ENCODE measurements at places on chromosomes 16 and 17.

GRCh38 chr17:21454441-21454840, 78.3 kb downstream of the KCNJ12 start:
- no peak for DNase-seq

GRCh38 chr16:72978212-72978611, 69.7 kb downstream of the ZFHX3 start:
- DNase-seq, result no peak

- DNase-seq, result no peak
These were observed 20.2 kb upstream of the NCBP3 start for GRCh38 chr17:3866276-3866675.

DNA sequence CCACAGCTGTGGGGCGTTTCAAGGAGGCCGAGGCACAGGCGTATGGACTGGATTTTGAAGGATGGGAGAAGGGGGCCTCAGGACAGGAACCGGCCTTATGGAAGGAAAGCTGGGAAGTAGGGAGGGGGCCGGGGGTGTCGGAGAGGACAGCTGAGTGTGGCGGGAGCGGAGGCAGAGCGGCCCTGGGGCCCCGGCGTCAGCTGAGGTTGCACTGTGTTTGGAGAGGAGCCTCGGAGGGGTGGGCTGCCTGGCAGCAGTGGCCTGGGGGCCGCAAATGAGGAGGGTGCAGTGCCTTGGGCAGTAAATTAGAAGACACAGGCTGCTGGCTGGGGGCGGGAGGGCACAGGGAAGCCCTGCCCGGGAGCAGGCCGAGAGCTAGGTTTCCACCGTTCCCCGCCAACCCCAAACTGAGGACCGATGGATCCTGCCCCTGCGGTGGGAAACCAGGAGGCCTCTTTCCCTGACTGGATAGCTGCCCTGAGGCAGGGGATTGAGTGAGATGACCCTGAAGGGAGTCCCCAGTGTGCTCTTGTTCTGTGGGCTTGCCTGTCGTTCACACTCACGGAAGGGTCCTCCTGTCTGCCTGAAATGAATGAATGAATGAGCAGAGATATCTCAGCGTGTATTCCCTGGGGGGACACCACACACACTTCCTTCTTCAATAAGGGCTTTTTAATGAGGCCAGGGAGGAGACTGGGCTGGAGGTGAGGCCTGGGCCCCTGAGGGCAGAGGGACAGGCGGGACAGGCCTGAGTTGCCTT, 18.4 kb downstream of the FOXJ1 start:
- DNase-seq, result no peak

GRCh38 chr16:492211-492875, 35.2 kb upstream of the CAPN15 start:
- DNase-seq, result no peak

GRCh38 chr17:28345419-28346198, 10.0 kb downstream of the TNFAIP1 start:
- no peak for DNase-seq

- DNase-seq, result no peak
These were observed 549.3 kb upstream of the PSMD7 start for GRCh38 chr16:73747328-73747727.

- DNase-seq, result no peak
These were observed 26.3 kb downstream of the COPRS start for GRCh38 chr17:31832746-31833145.

DNA sequence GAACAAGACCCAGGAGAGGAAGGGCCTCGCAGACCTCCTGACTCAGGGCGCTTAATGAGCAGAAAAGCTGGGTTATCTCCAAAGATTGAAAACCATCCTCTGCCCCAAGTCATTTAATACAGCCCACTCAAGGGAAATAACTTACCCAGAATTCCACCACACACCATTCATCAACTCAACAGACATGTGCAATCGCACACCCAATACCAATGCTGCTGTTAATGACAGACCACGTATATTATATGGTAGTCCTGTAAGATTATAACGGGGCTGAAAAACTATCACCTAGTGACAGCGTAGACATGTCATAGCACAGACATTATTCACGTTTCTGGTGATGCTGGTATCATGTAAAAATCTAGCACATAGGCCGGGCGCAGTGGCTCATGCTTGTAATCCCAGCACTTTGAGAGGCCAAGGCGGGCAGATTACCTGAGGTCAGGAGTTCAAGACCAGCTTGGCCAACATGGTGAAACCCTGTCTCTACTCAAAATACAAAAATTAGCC, 52.5 kb upstream of the HELZ start:
- DNase-seq, result no peak

- DNase-seq, result no peak
These were observed 125.3 kb downstream of the SHISA6 start for GRCh38 chr17:11366272-11366850.

DNA sequence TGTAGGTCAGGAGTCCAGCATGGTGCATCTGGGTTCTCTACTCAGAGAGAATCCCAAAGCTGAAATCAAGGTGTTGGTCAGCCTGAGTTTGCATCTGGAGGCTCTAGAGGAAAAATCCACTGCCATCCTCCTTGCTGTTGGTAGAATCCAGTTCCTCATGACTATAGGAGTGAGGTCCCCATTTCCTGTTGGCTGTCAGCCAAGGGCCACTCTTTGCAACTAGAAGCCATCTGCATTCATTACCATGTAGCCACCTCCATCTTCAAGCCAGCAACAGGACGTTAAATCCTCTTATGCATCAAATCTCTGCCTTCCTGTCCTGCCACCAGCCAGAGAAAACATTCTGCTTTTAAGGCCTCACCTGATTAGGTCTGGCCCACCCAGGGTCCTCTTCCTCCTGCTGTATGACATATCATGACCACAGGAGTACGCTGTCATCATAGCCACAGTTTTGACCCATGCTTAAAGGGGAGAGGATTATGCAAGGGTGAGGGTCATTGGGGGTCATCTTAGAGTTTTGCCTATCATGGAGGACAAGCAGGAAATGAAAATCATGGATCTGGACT, 40.5 kb downstream of the DNAH9 start:
- no peak for DNase-seq

GRCh38 chr16:4700997-4701743, 7.8 kb downstream of the NUDT16L1 start:
- DNase-seq, result no peak

DNA sequence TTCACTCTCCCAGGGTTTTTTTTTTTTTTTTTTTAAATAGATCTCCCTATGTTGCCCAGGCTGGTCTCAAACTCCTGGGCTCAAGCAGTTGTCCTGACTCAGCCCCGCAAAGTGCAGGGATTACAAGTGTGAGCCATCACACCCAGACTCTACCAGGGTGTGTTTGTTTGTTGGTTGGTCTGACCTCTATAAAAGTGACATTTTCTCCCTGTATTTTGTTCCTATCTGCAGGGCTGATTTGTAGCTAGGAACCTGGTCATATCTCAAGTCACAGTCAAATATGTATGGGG, 46.3 kb upstream of the B4GALNT2 start:
- no peak for DNase-seq

DNA sequence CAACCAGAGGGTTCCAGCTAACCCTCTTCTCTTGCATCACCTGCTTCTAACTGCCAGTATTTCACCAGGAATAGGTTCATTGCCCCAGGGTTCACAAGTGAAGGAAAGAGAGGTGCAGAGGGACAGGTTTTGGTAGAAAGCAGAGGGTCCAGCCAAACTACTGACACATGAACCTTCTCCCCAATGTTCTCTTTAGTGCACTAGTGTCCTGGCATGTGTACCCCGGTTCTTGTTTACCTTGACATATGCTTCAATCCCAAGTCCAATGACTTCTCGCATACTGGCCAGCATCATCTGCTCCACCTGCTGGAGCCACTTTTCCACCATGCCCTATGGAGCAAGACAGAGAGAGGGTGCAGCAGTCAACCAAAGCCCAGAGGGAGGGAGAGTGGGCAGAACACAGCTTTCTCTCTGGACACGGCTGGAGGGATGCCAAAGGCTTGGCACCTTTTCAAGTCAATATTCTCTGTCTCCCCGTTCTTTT, 90.6 kb downstream of the DNAH3 start:
- no peak for DNase-seq

- no peak for DNase-seq
These were observed 3.9 kb downstream of the SPSB3 start for GRCh38 chr16:1778200-1779179.

DNA sequence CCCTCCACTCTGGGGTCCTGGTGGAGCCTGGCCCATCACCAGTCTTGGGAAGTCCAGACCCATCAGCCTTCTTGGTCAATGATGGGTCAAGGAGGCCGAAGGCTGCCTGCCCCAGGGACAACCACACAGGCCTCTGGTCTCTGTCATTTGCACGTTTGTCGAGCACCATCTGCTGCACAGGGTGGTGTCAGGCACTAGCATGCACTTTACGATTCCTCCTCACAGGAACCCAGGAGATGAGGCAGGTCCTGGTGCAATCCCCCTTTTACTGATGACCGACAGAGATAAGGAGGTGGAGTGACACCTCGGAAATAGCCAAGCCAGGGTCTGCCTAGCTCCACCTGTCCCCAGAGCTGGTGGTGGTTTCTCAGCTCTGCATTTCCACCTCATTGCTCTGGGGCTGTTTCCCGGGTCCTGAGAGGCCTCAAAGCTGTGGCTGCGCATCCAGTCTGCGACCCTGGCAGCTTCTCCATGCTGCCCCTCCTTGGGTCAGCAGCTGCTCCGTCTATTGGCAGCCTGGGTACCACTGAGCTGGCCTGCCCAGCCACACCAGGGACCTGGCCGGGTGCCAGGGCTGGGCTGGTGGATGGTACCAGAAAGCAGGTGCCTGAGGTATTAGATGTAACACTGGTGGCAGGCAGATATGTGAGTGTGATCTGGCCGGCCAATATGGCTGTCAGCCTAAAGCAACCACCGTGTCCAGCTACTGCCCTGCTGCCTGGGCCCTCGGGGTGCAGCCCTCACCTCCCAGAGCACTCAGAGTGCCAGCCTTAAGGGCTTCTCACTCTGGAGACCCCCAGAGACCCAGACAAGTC, 10.0 kb downstream of the MMP15 start:
- no peak for DNase-seq

- DNase-seq, result no peak
These were observed 152.5 kb downstream of the VPS53 start for GRCh38 chr17:562174-562573.

DNA sequence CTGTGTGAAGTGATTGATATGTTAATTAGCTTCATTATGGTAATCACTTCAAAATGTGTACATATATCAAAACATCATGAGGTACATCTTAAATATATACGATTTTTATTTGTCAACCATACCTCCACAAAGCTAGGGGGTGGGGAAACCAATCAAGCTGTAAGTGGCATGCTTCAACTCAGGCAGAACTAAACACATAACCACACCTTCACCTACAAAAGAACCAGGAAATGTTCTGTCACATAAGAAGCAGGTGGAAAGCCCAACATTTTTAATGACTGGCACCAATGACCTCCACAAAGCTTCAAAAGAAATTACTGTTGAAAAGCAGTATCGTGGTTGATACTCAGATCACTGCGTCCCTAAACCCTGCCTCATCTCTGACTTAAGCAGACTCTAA, 867.7 kb upstream of the EEF2KMT start:
- no peak for DNase-seq

- DNase-seq, result no peak
These were observed 10.7 kb downstream of the FSCN2 start for GRCh38 chr17:81538651-81539570.

DNA sequence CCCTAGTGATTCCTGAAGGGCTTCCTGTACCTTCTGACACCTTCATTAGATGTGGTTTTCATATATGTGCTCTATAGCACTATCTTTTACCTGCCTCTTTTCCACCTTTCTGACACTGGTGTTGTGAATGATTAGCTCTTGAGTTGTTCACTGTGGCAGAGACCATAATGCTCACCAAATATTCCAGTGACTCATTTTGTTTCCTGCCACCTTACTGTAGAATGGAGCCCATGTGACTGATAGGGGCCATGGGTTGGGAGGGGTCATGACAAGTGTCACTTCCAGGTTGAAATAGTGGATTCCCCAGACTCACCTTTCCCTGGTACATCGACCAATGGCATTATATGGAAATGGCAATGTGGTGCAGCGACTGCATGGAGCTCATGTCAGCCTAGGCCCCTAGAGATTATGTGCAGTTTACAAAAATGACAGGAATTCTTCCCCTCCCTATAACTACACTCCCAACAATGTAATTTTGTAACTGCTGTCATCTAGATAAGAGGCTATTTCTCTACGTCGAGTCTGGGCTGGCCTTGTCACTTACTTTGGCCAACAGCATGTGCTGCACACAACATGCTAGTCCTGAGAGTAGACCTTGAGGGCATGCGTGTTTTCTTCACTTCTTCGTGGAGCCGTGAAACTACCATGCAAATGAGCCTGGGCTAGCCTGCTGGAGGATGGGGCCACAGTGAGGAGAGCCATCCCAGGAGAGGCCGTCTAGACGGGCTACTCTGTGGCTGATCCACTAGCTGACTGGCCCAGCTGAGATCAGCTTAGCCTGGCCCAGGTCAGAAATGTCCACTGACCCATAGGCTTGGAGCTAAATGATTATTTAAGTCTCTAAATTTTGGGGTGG, 409.5 kb downstream of the CA10 start:
- no peak for DNase-seq

DNA sequence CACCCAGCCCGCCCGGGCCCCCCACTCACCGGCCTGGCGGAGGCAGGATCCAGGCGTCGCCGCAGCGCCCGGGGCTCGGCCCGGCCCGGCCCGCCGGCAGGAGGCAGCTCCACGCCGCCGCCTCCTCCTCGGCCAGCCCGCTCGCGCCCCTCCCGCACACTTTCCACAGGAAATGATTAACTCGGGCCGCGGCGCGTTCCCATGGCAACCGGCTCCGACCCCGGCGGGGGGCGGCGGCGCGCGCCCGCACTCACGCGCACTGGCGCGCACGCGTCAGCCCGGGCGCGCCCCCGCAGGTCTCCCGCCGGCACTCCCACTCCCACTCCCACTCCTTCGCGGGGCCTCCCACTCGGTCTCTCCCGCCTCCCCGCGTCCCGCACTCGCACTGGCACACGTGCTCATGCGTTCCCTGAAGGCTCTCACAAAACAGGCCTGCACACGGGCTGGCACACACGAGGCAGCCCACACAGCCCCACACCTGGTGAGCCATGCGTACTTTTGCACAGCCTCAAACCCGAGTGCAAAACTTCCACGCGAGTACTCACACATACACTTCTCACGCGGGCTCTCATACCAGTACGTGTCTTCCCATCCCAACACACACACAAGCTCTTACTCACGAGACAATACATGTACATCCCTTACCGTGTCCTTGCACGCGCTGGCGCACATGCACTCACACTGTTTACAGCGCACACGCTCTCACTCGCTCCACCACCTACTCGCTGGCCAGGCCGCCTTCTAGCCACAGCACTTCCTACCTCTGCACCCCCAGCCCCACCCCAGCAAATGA, at the start of gene KIFC3:
TSS of gene KIFC3 (minus strand) at position 151 of the 793 bp plus-strand sequence. CDS start 4,248 bp downstream, outside the sequence.
- peak; percentile 56 for DNase-seq
